ENCODE measurements at places on chromosomes 7 and 10. TPM values are rescaled to one million over a fixed set of nuclear protein-coding genes. Genes with fewer than 3 reads are reported as not detected.

HOXA7 gene
- 0.09 TPM for total RNA-seq

MYL7 gene
- total RNA-seq: not detected

CCDC172 gene
- not detected for total RNA-seq

MLXIPL gene
- not detected for total RNA-seq

DNA sequence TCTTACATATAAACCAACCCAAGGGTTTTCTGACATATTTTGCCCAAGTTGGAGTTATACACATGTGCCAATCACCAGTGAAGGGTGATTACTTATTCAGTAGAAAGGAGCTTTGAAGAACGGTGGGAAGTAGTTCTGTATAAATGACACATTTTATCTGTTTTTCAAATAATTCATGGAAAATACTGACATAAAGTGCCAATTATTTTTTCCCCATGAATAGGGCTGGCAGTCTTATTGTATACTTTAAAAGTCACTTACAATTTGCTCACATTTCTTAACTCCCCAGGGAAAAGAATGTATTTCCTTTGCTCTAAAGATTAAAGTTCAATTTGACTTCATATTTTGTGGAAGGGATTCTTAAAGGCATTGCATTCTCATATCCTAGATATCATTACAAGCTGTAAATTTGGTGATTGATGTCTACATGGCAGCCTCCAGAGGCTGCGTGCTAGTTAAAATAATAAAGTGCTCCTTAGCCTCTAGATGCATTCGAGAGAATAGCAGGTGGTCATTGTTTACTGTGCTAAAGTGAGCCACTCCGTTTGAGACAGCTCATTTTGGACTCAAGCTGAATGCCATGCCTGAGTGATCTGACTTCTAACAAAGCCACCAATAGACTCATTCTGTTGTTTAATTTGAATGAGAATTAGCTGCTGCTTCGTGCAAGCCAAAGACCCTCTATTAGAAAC is 148.8 kb upstream of the NRP1 start:
- no peaks in the 10 kb centered on the region for H3K27me3 ChIP-seq
- no peak for DNase-seq
- no peaks in the 10 kb centered on the region for H3K36me3 ChIP-seq
- no peak overlapping the region for H3K4me3 ChIP-seq
- no peak overlapping the region for H3K27ac ChIP-seq
- peaks cover 21% of the 10 kb centered on the region for H3K4me1 ChIP-seq

- no peaks in the 10 kb centered on the region for H3K36me3 ChIP-seq
- no peaks in the 10 kb centered on the region for H3K27me3 ChIP-seq
- H3K4me3 ChIP-seq: no peak overlapping the region
- H3K4me1 ChIP-seq: no peaks in the 10 kb centered on the region
Observed at GRCh38 chr7:94060752-94061151, 56.6 kb upstream of the BET1 start.

- H3K27ac ChIP-seq: no peak overlapping the region
- H3K27me3 ChIP-seq: no peaks in the 10 kb centered on the region
- no peak overlapping the region for H3K4me3 ChIP-seq
- no peaks in the 10 kb centered on the region for H3K36me3 ChIP-seq
Observed at GRCh38 chr10:88981435-88981834, 9.2 kb upstream of the FAS start.

- no peaks in the 10 kb centered on the region for H3K27me3 ChIP-seq
- H3K27ac ChIP-seq: no peak overlapping the region
- no peaks in the 10 kb centered on the region for H3K4me1 ChIP-seq
- no peaks in the 10 kb centered on the region for H3K36me3 ChIP-seq
- no peak overlapping the region for H3K4me3 ChIP-seq
Observed at GRCh38 chr10:11337516-11337915, 273.9 kb downstream of the USP6NL start.

DNA sequence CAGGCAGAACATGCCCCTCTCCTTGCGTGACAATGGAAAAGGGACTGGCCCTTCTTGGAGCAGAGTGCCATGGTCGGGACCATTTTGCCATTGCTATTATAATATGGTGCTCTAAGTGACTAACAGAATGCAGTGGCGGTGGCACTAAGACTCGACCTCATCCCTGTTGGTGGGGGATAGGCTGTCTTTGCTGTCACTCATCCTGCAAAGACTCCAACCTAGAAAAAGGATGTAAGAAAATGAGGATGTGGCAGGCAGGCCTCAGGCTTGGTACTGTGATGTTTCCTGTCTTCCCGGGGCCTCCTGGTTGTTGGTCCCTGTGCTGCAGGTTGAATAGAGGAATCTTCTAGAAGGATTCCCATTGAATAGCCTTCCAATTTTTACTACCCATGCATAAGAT is 18.6 kb downstream of the BLNK start:
- H3K27ac ChIP-seq: no peak overlapping the region
- no peak for DNase-seq
- H3K4me1 ChIP-seq: no peaks in the 10 kb centered on the region
- no peaks in the 10 kb centered on the region for H3K36me3 ChIP-seq
- no peak overlapping the region for H3K4me3 ChIP-seq
- H3K27me3 ChIP-seq: peaks cover 11% of the 10 kb centered on the region

- no peaks in the 10 kb centered on the region for H3K36me3 ChIP-seq
- no peaks in the 10 kb centered on the region for H3K4me1 ChIP-seq
- no peak overlapping the region for H3K27ac ChIP-seq
- no peak overlapping the region for H3K4me3 ChIP-seq
Observed at GRCh38 chr7:8277394-8277982, 15.5 kb upstream of the ICA1 start.

DNA sequence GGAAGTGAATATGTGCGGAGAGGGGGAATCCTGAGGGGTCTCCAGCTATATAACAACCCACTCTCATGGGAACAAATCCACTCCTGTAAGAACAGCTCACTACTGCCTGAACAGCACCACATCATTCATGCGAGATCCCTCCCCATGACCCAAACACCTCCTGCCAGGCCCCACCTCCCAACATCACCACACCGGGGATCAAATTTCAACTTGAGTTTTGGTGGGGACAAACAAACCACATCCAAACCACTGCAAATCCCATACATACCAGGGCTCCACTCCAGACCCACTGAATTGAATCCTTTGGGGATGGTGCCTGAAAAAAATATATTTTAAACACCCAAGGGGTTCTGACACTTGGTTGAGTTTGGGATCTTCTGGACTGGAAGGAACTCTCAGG is 181.5 kb upstream of the PLXNA4 start:
- peaks cover 16% of the 10 kb centered on the region for H3K4me1 ChIP-seq
- no peak overlapping the region for H3K4me3 ChIP-seq
- no peaks in the 10 kb centered on the region for H3K27me3 ChIP-seq
- no peak overlapping the region for H3K27ac ChIP-seq
- H3K36me3 ChIP-seq: no peaks in the 10 kb centered on the region

DNA sequence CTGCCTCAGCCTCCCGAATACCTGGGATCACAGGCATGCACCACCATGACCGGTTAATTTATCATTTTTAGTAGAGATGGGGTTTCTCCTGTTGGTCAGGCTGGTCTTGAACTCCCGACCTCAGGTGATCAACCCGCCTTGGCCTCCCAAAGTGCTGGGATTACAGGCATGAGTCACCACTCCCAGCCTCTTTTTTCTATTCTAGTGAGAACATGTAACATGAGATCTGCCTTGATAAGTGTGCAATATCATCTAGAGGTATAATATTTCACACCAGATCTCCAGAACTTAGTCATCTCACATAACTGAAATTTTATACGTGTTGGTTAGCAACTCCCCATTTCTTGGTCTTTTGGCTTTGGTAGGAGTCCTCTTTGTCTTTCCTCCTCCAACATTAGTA is 656.9 kb downstream of the CNTNAP2 start:
- H3K4me1 ChIP-seq: no peaks in the 10 kb centered on the region
- H3K36me3 ChIP-seq: no peaks in the 10 kb centered on the region
- no peaks in the 10 kb centered on the region for H3K27me3 ChIP-seq

DNA sequence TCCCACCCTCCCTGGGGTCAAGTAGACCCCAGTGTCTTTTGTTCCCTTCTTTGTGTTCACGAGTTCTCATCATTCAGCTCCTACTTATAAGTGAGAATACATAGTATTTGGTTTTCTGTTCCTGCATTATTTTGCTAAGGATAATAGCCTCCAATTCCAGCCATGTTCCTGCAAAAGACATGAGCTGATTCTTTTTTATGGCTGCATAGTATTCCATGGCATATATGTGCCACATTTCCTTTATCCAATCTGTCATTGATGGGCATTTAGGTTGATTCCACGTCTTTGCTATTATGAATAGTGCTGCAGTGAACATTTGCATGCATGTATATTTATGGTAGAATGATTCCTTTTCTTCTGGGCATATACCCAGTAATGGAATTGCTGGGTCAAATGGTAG is 28.3 kb upstream of the CAMK2B start:
- H3K36me3 ChIP-seq: no peaks in the 10 kb centered on the region
- H3K4me3 ChIP-seq: no peak overlapping the region
- no peak overlapping the region for H3K27ac ChIP-seq
- no peak for DNase-seq

DNA sequence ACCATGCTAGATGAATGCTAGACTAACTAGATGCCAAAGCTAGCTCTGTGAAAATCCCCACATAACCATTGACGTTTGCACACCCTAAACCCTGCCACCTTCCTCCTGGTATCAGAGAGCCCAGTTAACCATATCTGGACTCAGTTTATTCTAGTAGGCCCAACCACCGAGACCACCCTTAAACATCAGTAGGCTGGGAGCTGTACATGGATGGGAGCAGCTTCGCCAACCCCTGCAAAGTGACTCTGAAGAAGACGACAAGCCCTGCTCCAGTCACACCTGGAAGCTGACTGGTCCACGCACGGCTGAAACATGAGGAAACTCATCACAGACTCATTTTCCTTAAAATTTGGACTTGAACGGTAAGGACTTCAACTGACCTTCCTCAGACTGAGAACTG is 4.4 kb upstream of the CYREN start:
- peaks cover 3% of the 10 kb centered on the region for H3K4me1 ChIP-seq
- H3K4me3 ChIP-seq: no peak overlapping the region
- H3K27me3 ChIP-seq: no peaks in the 10 kb centered on the region
- H3K27ac ChIP-seq: no peak overlapping the region
- H3K36me3 ChIP-seq: peaks cover 5% of the 10 kb centered on the region

DNA sequence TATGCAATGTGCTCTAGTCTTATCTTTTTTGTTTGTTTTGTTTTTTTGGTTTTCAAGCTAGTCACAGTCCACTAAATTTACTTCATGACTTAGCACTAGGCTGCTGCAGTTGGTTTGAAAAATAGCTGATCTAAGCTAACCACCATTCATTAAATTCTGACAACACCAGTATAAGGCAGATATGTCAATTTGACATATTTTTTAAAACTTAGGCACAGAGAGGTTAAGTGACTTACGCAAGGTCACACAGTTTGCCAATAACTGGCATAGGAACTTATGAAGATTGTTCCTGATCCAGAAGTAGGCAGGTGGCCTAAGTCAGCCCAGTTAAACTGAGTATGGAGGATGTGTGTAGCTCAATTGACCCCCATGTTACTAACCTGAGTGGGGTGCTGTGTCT is 377.3 kb upstream of the NFE2L3 start:
- no peaks in the 10 kb centered on the region for H3K36me3 ChIP-seq
- peaks cover 3% of the 10 kb centered on the region for H3K4me1 ChIP-seq
- H3K27ac ChIP-seq: no peak overlapping the region
- DNase-seq: no peak

DNA sequence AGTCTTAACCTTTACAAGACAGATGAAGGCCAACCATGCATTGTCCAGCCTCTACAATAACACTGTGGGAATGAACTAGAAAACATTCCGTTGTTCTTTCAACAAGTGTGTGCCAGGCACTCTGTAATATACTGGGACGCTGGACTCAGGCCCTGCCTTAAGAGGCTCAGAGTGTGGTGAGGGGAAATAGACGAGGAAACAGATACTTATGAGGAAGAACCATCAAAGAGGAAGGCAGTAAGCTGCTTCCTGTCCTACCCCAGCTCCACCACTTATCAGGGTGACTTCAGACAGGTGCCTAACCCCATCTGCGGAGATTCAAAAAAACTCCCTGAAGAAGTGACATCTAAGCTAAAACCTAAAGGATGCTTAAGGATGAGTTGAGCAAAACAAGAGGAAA is 8.9 kb upstream of the TRIM8 start:
- H3K4me3 ChIP-seq: no peak overlapping the region
- no peak overlapping the region for H3K27ac ChIP-seq
- H3K36me3 ChIP-seq: no peaks in the 10 kb centered on the region
- peaks cover 47% of the 10 kb centered on the region for H3K4me1 ChIP-seq

DNA sequence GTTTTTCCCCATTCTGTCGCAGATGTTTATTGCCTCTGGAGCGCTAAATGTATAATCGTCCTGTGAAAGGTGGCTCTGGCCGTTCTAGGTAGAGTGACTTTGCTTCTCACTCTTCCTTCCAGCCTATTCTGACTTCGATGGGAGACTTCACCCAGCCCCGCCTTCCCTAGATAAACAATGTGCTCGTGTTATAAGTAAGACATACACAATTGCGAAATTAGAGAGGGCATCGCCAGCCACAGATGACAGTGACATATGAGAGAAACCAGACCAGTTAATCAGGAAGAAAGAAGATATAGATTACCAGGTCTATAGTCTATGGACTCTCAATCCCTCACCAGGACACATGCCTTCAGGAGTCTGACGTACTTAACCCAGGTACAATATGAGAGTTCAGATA is 1050.5 kb upstream of the AUTS2 start:
- H3K36me3 ChIP-seq: no peaks in the 10 kb centered on the region
- no peaks in the 10 kb centered on the region for H3K27me3 ChIP-seq

DNA sequence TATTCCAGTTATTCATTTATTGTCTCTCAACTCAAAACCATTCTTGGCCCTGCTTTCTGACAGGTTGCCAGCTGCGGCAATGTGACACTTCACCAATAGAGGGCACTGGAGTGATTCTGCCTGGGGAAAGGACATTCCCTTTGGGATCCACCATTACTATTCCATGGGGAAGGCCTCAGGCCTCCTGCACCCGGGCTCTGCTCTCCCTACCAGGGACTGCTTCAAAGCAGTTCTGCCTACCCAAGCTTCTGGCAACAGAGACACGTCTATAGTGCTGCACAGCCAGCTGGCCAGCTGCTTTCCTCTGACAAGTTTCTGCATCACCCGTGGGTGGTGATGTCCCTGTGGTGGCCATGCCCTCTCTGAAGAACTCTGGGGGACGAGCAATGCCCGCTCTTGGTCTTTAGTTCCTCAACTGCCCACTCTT is 163.8 kb downstream of the ELMO1 start:
- no peaks in the 10 kb centered on the region for H3K27me3 ChIP-seq
- no peak overlapping the region for H3K4me3 ChIP-seq
- peak; percentile 53 for DNase-seq
- H3K4me1 ChIP-seq: no peaks in the 10 kb centered on the region

DNA sequence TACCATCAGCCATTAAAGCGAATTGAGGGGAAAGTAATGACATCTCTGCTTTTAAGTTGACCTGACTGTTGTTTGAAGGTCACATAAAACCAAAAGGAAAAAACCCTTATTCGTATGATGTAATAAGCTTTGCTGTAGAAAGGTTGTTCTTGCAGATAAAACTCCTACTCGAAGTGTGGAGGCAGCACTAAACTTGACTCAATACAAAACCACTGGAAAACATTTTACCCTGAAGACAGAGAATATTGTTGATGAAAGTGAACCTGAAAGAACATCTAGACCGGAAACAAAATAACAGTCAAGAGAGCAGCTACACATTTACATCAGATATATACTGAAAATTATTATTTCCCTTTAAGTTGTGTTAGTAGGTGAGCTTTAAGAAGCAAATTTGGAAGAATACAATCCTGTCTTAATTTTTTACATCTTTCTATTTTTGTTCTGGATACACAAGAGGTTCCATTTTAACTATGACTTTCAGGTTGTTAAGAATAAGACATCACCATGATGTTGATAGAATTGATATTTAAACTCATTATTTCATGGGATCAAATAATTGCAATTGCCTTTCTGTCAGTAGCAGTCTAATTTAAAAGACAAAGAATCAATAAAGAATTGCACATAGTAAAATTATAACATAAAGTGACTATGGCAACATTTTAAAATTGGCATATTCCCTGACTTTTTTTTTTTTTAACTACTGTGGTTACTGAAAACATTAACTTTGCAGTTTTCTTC is 6.4 kb downstream of the ETV1 start:
- DNase-seq: no peak
- no peak overlapping the region for H3K27ac ChIP-seq
- H3K27me3 ChIP-seq: no peaks in the 10 kb centered on the region
